CD8-positive, alpha-beta memory T cell (primary cell): ENCODE measurements at places on chromosomes 5 and 9.

- DNase-seq = no peak
These were observed 145.8 kb downstream of the ZDHHC21 start for GRCh38 chr9:14547245-14548060.

DNA sequence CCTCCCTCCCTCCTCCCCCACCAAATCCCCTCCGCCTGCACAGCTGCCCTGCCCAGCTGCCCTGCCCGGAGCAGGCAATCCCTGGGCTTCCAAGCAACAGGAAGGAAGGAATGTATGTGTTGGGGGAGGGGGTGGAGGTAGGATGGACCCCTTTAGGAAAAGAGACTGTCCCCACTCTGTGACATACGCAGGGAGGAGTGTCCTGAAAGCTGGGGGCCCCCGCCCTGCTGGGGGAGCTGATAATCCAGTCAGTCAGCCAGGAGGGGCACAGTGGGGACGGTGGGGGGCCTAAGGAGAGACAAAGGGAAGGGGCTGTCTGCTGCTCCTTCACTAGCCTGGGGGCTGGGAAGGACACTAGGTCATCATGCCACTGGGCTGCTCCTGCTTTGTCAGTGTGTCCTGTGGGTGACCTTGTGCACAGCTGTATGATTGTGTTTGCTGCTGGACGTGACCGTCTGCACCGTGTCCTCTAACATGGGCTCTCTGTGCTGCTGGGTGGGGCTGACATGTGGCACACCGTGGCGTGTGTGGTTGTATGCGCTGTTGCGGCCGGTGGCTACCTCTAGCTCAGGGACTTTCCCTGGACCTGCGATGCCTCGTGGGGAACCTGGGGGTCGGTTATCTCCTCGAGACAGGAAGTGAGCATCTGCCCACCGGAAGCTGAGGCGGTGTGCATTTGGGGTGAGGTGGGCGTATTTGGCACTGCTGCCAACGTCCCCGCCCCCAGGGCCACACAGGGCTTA lies 3.0 kb downstream of the N4BP3 start:
- peak; percentile 91 for DNase-seq

- no peak for DNase-seq
These were observed 241.0 kb downstream of the AOPEP start for GRCh38 chr9:94967482-94967881.

DNA sequence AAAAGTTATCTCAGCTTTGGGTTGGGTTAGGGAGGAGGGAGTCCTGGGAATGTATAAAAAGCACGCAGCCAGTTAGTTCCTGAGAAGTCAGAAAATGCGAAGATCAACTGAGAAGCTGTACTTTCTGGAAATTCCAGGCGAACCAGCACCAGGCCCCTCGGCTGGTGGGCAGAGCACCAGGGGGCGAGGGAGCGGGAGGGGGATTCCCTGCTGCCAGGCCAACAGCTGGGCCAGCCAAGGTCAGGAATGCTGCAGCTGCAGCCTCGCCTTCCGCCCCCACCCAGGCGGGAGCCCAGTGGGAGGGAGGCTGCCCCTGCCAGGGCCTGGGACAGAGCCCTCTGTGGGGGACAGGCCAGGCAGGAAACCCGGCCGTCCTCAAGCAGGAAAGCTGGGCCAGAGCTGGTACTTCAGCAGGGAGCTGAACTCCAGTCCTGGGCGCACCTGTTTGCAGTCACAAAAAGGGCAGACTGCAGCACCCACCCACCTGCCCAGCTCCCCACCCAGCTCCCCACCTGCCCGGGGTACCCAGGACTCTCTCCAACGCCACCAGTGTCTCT lies 35.5 kb downstream of the VAV2 start:
- no peak for DNase-seq

DNA sequence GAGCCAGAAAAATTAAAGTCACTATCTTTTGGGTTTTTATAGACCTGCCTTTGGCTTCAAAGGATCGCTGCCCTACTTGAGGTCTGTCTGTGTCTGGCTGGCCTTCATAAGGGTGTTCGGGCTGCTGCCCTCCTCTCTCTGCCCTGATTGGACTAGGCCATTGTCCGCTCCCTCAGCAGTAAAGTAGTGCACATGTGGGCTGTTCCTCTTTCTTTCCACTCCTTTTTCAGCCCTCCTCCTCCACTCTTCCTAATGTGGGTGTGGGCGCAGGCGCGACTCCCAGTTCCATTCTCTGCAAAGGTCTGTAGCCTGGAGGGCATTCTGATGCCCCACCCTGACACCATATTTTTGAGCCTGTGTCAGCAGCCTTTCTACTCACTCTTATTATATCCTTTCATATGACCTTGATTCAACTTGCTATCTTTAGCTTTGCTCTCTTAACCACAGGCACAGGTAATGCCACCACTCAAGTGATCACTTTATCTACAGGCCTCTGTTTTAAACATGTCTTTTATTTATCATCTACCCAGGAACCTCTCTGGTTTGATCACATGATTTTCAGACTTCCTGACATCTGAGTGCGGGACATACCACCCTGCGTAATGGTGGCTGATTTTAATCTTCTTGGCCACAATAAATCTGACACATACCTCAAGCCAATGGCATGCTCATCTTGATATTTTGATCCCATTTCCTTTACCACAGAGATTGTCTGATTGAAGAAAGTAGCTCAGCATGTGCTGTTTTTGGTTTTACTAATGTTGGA lies 144.5 kb downstream of the AOPEP start:
- DNase-seq = peak; percentile 20

GRCh38 chr5:158011422-158011821 lies 152.5 kb upstream of the CLINT1 start:
- no peak for DNase-seq

- no peak for DNase-seq
These were observed 100.9 kb upstream of the PTGER4 start for GRCh38 chr5:40578501-40579451.

DNA sequence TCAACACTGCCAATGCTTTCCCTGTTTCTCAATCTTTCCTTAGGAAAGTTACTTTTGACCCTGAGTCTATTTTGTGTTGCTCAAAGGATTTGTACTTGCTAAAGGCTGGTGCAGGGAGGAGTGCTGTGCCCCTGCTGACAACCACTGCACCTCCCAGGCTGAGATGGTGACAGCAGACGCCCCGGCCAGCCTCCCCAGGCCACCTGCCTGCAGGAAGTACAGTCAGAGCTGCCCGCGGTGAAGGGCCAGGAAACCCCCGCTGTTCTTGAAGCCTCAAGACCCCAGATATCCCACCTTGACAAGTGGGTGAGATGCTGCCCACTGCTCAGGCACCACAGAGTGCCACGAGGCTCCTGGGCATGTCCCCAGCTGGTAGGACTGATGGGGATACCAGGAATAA lies 44.2 kb upstream of the CKMT2 start:
- DNase-seq = no peak

DNA sequence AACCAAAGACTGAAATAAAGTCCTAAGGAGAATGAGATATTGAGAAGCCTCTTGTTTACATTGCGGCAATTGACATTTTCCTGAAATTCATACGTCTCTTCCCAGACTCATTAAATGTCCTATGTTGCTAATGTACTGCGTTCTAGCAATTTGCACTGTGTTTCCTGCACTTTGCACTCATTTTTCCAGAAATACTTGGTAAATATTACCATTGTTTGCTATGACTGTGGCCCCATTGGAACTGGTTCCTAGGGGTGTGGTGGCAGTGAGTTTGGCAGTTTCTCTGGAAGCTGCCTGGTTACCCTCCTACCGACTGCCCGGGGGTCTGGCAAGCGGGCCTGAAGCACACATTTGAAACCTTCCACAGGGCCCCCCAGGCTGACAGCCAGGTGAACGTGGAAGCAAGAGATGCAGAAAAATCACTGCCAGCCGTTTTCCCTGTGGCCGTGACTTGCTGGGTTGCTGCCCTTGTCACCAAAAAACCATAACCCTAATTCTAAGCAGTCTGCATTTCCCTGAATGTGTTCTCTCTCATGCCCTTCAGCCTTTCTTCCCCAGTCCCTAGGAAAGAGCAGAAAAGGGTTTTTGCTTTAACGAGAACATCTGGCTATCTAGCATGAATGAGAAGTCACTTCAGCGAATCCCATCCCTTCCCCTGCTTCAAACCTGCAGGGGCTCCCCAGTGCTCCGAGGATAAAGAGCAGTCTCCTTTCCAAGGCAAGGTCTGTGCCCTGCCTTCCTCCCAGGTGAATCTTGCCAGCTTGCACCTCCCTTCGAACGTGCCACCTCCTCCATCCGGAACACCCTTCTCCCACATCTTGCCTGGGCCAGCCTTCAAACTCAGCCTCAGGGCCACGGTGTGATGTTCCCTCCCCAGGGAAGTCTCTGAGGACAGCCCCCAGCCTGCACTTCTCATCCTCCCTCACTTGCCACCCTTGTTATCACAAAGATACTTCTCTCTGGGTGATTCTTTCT lies 84.2 kb downstream of the AK8 start:
- no peak for DNase-seq

DNA sequence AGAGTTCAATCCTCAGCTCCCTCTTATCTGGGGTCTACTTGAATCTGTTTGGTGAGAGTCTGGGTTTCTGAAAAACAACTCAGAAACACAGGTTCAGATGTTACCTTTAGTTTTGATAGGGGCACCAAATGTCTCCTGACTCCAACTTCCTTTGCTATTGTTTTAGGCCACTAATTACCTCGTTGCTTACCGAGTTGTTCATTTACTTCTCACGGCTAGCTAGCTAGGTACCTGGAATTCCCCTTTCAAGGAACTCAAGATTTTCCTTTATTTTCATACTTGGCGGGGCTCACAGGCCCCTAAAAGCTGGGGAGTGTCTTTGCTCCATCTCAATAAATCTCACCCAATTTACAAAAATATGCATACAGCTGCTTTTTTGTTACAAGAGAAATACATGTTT lies 111.4 kb downstream of the SLC28A3 start:
- no peak for DNase-seq

GRCh38 chr9:120344230-120344629 lies 235.7 kb downstream of the CDK5RAP2 start:
- no peak for DNase-seq

DNA sequence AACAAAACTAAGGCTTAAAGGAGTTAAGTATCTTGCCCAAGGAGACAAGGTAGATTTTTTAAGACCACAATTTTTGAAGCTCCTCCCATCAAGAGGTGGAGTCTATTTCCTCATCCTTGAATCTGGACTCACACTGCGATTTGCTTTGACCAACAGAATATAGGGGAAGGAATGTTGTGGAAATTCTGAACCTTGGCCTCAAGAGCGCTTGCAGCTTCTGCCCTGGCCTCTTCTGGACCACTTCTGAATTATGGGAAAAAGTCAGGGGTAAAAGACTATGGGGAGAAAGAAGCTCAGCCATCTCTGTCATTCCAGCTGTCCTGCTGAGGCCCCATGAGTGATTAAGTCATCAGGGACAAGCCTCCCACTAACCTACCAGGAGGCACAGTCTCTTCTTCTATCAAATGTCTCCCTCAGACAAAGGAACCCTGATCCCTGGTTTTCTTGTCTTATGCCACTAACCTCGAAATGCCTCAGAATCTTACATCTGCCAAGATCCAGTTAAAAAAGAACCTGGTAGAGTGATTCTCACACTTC lies 25.9 kb downstream of the MAPKAP1 start:
- DNase-seq = no peak

DNA sequence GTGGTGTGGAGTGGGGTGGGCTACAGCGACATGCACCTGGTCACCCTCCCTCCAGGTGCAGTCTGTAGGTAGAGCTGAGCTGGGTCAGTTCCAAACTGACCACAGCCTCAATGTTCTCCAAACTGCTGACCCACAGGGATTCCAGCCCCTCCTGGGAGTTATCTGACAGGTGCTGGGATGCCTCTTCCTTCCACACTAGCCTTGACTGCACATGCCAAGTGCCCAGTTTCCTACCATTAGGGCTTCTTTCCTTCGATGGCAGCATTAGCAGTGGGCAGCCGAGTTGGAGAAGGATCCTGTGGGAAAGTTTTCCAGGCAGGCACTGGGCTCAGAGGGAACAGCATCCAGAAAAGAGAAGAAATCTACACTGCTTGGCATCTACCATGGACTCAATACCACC lies 64.0 kb upstream of the GABRP start:
- no peak for DNase-seq

DNA sequence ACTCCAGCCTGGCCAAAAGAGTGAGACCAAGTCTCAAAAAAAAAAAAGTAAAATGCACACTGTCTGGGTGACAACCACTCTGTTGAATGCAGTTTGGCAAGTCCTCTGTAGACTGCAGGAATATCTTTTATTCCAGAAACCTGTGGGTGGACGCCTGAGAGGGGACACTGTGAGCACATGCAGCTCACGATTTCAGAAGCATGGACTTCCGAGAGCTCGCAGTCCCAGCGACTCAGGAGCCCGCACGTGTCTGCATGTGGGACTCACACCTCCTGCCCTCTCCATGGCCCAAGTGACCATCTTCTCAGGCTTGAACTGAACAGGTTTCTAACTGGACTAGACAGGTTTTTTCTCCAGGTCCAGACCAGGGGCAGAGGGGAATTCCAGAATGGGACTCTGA lies 388.6 kb upstream of the IRX2 start:
- no peak for DNase-seq
